Ecto neural progenitor cell (in vitro differentiated cells): ENCODE measurements at places on chromosomes 5 and 9.
A peak's percentile ranks its signal among the peaks of the same experiment; 100 is the strongest.

DNA sequence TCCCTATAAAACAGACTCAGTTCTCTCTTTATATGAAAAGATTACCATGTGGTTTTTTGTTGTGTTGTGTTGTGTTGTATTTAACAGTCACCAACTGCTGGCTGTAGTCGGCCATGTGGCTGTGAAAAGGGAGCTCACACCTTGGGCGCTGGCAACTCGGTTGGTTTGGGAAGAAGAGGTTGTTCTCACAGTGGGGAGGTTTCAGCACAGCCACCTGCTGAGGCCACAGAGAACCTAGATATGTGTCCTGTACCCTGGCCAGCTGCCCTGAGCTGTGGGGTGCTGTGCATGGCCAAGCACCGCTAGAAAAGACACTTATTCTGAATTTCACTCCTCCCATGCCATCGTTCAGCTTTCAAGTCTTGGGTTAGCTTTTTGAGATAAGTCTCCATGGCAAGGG lies 58.8 kb downstream of the SYK start:
- no peak for DNase-seq

GRCh38 chr5:179122411-179123108 lies 62.4 kb downstream of the ZNF354C start:
- peak; percentile 34 for DNase-seq

- DNase-seq, result no peak
Measured at GRCh38 chr5:88459971-88460370, 191.3 kb upstream of the TMEM161B start.

DNA sequence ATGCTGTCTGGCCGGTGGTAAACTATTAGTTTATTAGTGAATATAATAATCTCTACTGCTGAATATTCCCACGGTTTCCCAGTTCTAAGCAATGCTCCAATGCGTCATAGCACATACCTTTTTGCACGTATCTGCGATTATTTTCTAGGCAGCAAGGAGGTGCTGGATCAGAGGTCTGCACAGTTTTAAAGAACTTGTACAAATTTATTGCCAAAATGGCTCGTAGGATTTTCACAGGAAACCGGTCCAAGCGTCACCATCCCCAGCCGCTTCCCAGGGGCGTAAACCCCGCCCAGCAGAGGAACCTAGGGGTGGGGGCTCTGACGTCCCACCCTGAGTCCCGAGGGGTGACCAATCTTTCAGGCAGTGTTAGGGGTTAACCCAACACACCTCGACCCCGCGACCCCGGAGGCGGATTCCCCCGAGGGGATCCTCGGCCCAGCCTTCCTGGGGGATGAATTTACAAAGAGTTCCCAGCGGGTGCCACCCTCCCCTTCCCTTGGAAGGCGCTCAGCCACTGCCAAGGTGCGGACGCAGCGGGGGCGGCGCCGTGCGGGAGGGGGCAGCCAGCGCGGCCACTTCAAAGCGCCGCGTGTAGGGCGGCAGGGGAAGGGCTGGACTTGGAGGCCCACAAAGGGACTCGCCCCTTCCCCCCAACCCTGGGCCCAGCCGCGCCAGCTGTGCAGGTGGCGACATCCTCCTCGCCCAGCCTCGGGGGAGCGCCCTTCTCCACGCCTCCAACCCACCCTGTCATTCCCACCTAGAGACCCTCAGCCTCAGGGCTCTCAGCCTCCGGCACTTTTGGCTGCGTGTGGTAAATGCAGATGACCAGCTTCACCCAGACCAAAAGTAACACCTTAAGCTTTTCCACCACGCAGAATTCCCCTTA lies 43.5 kb upstream of the TCF7 start:
- peak; percentile 81 for DNase-seq

DNA sequence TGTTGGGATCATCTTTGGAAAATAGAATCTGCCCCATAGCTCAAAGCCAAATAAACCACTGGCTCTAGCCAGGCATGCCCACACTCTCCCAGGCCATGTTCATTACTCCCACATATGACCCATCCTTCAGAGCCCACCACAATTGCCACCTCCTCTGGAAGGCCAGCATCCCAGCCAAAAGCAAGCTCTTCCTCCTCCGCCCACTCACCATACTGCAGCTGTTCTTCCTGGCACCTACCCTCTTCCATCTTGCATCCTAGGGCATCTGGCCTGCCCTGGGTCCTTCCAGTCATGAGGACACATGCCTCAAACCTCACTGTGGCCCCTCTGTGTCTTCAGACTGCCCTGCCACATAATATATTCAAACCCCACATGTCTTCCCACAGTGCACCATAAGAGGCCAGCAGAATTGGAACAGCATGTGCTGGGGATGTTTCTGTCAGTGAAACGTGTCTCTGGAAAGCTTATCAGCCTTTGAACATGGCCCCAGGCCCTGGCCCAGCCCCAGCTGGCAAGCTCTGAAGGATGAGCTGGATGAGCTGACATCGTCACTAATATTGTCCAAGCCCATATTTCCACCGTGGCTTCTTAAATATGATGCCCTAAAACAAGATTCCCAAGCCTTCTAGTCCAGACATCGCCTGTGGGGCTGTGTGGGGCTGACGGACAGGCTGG lies 230.8 kb downstream of the AGTPBP1 start:
- no peak for DNase-seq
